Spinal cord (tissue), 10 donors: ENCODE measurements at places on chromosomes 2 and 18. TPM values are rescaled to one million over a fixed set of nuclear protein-coding genes. Genes with fewer than 3 reads are reported as not detected.

Gene IL1F10
- polyA plus RNA-seq = not detected

Gene DIS3L2
- 34.0 TPM for polyA plus RNA-seq

Gene CFC1
- polyA plus RNA-seq = 21.4 TPM

Gene DNPEP
- polyA plus RNA-seq = 40.2 TPM

Gene MAIP1
- 27.8 TPM for polyA plus RNA-seq

Gene SLC8A1
- 29.3 TPM for polyA plus RNA-seq

Gene BABAM2
- 37.9 TPM for polyA plus RNA-seq

Gene POTEF
- polyA plus RNA-seq = 0.38 TPM

Gene RAB6C
- 3.8 TPM for polyA plus RNA-seq
